ENCODE measurements at places on chromosomes 4 and X.

DNA sequence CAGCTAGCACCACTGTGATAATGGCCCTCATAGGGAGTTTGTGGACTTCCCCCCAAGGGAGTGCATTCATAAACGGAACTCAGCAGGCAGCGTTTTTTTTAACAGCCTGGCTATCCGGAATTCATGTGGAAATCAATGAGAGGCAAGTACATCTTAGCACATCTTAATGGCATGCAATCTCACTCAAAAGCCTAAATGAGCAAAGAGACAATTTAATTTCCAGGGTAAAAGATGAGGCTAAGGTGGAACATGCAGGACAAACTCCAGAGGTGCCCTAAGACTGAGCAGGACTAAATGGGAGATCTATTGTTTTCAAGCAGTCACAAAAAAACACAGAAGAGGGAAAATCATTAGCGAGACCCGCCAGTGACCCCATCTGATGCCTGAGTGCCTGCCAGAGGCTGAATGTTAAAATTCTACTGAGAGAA lies 243.5 kb upstream of the KCNIP4 start:
- no peak for DNase-seq

DNA sequence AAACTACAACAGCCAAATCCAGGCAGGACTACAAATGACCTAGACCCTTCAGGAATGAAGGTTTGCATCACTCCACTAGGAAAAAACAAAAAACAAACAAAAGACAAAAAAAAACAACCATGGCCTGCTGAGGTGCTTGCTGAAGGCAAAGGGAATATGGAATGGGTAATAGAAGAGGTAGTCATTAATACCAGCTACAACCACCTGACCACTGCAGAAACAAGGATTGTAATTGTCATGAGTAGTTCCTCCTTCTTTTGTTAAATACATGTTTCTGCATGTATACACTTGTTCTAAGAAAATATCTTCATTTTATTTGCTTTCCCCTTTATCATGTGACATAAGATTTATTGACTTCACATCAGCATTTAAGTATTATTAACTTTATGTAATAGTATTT lies 409.8 kb upstream of the GRID2 start:
- no peak for DNase-seq

DNA sequence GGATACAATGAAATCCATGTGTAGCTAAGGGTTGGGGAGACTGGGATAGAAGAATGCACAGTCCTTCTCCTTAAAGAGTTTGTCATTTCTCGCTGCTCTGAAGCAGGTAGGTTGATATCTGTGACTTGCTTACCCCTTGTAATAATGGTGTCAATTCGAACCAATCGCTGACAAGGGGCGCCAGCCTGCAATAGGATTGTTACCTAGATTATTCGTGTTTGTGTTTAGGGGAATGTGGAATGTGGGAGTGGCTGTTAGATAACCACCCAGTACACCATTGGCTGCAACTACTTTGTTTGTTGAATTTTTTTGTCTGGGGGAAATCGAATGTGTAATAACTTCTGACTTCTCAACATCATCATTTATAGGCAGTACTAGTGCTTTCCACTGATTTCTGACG lies 141.6 kb downstream of the LARP7 start:
- DNase-seq, result no peak

DNA sequence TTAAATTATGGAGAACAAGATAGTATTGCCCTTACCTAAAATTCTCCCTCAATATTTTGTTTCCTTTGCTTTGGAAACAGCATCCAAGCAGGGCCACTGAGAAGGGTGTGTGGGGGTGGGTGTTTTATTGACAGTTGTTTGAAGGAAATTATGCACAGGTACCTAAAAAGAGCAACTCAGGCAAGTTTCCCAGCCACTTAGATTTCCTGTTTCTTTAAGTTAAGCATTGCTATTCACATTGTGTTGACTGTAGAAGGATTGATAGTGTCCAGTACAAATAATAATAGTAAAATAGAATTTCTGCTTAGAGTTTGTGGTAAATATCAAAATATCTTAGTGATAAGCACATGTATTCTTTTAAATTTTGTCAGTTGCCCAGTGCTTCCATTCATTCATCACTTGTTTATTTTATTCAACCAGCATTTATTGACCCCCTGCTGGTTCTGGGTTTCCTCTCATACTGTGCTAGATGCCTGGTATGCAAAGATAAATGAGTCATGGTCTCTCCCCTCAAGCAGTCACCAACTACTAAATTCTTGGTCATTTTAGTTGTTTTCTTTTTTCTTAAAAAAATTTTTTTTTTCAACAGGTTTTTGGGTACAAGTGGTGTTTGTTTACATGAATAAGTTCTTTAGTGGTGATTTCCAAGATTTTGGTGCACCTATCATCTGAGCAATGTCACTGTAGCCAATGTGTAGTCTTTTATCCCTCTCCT lies 50.0 kb downstream of the GALNT7 start:
- DNase-seq, result peak; percentile 83

- no peak for DNase-seq
These were observed 13.3 kb downstream of the CXCR3 start for GRCh38 chrX:71604796-71605568.

DNA sequence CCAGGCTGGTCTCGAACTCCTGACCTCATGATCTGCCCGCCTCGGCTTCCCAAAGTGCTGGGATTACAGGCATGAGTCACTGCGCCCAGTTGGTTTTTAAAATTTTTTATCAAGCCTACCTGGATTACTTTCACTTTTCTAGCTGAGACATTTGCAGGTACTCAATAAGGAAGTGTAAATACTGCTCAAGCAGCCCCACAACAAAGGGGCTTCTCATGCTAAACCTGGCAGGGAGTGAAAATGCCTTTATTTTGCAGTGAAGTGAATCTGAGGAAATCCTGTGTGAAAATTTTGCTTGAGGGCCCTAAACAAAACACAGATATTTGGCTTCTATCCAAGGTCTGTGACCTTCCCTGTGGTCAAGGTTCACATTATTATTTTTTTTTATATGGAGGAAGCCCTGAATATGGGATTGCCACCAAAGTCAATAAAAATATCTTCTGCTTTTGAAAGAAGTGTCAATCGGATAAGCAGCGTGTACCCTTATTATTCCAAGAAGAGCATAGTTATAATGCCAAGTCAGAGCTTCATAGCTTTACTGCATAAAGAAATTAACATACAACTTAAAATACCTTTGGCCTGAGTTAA lies 481.0 kb downstream of the SH2D1A start:
- no peak for DNase-seq

DNA sequence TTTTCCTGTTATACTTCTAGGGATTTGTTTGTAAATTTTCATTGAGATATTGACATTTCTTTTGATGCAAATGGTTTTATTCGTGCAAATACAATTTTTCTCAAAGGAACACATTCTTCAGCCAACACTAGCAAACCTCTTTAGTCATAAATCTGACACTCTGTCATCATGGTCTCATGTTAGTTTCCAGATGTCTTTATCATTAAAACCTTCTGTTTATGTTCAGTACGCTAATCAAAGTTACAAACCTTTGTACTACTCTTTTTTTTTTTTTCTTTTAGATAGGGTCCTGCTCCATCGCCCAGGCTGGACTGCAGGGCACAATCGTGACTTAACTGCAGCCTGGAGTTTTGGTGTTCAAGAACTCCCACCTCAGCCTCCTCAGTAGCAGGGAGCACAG lies 7.1 kb downstream of the SLC25A31 start:
- DNase-seq, result no peak

DNA sequence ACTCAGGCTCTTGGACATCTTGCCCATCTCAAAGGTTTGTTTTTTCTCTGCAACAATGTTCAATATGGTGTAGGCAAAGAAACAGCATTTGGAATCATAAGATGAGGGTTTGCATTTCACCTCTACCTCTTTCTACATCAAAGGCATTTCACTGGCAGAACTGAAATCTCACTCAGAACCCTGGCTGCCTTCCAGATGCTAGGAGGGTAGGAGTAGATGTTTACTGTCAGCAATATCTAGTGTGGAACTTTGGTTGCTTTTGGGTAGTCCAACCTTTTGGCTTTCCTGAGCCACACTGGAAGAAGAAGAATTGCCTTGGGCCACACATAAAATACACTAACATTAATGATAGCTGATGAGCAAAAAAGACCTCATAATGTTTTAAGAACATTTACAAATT lies 297.0 kb upstream of the KLF3 start:
- DNase-seq, result no peak

DNA sequence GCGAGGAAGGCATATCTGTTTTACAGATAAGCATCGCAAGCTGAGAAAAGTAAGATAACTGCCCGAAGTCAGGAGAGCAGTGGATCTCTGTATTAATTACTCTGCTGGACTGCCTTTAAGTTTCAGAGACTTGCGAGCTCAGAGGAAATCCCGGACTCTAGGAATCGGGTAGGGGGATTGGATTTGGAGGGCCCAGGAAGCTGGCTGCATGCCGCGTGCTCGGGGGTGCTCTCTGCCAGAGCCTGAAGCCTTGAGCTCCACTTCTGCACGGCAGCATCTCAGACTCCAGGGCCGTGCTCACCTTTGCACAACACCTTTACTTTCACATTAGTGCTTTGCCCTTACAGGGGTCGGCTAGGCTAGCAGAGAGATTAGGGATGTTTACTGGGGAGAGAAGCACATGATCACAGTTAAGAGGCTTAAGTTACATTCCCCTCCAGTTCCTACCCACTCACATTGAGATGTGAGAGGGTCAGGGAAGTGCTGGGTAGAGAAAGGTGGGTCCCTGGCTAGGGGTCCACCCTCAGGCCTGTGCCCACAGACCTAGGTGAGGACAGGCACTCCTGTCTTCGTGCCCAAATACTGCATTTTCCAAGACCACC lies 57.0 kb downstream of the TRIML1 start:
- DNase-seq, result no peak

GRCh38 chr4:99815597-99816011 lies 1.0 kb upstream of the DAPP1 start:
- DNase-seq, result no peak

GRCh38 chr4:175833574-175834311 lies 21.7 kb upstream of the GPM6A start:
- no peak for DNase-seq
